ENCODE measurements at places on chromosomes 6 and 20.

GRCh38 chr20:57048027-57048869 lies 218.2 kb downstream of the BMP7 start:
- peak; percentile 51 for DNase-seq

DNA sequence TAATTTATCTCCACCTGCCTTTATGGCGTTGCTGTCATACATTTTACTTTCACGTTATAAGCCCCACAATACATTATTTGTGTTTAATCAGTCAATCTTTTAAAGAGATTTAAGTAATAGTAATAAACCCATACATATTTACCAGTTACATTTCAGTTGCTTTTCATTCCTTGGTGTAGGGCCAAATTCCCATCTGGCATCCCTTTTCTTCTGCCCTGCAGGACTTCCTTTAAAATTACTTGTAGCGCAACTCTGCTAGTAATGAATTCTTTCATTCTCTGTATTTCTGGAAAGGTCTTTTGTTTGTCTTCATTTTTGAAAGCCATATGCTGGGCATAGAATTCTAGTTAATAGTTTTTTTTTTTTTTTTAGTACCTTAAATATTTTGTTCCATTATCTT lies 24.9 kb downstream of the ZNF334 start:
- DNase-seq = no peak

- DNase-seq = peak; percentile 26
Observed at GRCh38 chr20:41861772-41862422, 243.7 kb upstream of the CHD6 start.

DNA sequence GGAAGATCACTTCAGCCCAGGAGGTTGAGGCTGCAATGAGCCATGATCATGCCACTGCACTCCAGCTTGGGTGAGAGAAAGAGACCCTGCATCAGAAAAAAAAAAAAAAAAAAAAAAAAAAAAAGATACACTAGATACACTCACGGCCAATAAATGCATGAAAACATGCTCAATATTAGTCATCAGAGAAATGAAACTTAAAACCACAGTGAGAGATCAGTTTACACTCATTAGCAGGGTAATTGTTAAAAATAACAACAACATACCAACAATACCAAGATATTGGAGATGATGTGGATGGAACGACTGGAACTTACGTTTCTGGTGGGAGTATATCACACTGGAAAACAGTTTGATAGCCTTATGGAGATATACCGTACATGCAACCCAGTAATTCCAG lies 29.9 kb downstream of the HS3ST5 start:
- no peak for DNase-seq

DNA sequence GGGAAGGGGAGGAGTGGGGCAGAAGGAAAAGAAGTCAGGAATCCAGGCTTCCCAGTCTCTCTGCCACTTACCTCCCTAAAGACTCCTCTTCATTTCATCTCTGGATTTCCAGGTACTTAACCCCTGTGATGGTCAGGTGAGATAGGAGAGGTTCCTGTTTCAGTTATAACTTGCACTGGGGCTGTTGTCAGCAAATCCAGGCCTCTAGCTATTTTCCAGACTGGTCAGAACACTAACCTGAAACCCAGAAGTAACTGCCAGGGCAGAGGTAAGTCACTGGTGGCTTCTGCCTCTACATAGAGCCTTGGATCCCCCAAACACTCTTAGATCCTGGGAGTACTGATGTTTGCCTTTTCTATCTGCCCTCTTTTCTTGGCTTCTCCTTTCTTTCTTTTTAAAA lies 233.5 kb upstream of the TAB2 start:
- no peak for DNase-seq

GRCh38 chr6:150269130-150269856 lies 99.5 kb upstream of the IYD start:
- no peak for DNase-seq

GRCh38 chr6:139029470-139030227 lies 1.1 kb downstream of the ABRACL start:
- DNase-seq = peak; percentile 42

- peak; percentile 29 for DNase-seq
Observed at GRCh38 chr6:157761331-157761921, 61.6 kb upstream of the SNX9 start.

GRCh38 chr20:17679941-17680835 lies 1.9 kb downstream of the RRBP1 start:
- peak; percentile 33 for DNase-seq

- DNase-seq = no peak
Observed at GRCh38 chr6:154447954-154448353, 62.5 kb downstream of the CNKSR3 start.

DNA sequence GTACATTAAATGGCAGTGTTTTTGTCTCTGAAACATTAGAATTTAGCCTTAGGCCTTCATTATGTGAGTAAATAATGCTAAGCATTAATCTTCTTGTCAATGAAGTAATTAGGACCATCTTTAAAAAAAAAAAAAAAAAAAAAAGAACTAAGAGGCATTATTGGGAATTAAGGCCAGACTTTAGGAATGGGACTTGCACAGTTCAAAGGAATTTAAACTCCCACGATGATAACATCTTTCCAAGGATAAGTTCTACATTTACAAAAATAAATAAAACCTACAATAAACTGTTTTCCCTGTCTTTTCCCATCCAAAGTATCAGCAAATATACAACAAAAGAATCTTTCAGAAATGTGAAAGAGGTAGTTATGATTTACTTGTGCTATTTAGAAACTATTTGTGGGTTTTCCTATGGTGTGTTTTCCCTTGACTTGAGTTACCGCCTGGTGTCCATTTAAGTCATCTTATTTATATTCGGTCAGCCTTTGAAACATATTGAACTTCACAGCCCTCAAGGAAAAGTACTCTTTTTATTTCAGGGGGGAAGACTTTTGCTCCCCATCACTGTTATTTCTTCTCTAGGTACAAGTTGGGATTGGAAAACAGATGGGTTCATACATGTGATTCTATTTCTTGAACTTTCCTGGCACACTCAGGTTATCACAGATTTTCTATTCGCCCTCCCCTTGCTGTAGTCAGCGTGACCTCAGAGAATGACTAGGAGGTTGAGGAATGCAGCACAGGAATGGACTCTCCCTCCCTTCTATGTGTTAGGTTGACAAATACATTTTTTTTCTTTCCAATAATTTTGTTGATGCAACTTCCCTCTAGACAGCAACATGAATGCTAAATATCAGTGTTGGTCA lies 13.6 kb downstream of the STMND1 start:
- DNase-seq = peak; percentile 38

GRCh38 chr20:57934007-57934805 lies 224.4 kb upstream of the PMEPA1 start:
- no peak for DNase-seq

- DNase-seq = peak; percentile 11
Observed at GRCh38 chr6:24951811-24952299, 16.1 kb upstream of the RIPOR2 start.

- no peak for DNase-seq
Observed at GRCh38 chr20:10927011-10927583, 253.3 kb upstream of the JAG1 start.

- DNase-seq = no peak
Observed at GRCh38 chr6:129340983-129341382, 369.0 kb downstream of the ARHGAP18 start.

- no peak for DNase-seq
Observed at GRCh38 chr6:48959251-48960060, 503.6 kb downstream of the MMUT start.

DNA sequence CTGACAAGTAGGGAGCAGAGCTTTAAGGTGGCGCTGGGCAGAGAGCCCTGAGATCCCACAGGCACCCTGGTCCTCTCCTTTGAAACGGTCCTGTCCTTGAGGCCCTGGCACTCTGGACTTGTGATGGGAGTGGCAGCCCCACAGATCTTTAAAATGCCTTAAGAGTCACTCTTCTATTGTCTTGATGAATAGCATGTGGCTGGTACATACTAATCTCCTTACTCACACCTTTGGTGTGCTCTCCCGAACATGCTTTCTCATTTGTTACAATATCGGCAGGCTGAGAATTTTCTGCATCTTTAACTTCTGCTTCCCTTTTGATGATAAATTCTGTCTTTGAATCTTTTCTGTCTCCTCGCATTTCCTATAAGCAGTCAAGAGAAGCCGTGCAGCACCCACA lies 333.8 kb downstream of the TFAP2A start:
- DNase-seq = no peak

Measured in SW480 (cell line).